NCI-H345 (cell line): ENCODE measurements at places on chromosomes 1 and 21.

- no peak for DNase-seq
Measured at GRCh38 chr21:17343055-17343454, 169.8 kb upstream of the CXADR start.

- DNase-seq: no peak
Measured at GRCh38 chr1:228034954-228035837, 28.4 kb downstream of the WNT3A start.

DNA sequence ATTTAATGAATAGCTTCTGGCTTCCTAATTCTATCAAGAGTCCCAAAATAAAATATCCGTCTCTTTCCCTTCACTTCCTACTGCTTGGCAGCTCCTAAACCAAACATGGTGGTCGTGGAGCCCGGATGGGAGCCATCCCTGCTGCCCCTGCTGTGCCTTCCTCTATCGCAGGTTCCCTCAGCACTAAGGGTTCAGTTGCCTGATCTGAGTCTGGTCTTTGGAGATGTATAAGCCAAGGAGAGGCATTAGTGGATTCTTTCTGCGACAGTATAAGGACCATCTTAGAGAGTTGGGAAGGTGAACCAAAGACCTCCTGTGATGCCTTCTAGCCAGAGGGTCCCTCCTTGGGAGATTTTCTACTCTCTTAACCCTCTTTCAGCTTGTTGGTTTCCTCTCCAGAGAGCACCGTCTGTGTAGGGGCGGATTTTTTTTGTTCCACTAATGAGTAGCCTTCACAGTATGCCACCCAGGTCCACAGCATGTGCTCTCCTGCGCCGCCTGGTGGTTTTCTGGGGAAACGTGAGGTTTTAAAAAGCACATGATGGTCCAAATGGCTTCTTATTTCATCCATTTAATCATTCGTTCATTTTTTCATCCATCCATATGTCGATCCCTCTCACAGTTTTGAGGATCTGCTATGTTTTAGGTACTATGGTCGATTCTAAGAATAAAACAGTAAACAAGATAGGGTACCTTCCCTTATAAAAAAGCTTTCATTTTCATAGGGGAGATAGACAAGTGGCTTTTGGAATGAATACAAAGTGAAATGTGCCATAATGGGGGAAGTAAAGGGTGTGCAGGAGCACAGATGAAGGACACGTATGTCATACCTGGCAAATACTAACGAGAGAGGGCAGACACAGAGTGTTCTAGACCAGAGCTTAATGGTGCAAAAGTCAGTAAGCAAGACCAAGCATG lies 71.0 kb downstream of the NFASC start:
- DNase-seq: peak; percentile 58

DNA sequence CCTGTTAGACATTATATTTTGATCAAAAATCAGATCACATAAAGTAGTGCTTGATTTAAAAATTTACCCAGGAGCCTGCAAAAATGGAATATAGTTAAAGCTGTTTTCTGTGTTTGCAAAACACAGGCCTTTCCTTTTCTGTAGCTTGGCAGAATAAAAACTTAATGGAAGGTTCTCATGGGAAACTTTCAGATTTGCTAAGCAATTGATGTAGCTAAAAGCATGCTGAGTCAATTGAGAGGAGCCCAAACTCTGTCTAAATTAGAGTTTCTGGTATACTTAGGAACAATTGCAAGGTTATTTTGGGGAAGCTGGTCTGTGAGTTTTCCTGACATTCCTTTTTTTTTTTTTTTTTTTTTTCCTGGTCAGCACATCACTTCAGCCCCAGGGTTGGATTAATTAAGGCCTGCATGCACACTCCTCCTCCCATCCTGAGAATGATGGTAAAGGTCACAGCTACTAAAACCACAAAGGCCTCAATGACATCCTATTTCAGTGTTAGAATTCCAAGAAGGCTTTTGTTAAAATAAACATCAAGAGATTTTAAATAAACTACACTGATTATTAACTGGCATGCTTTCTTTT lies 608.7 kb downstream of the PLPP3 start:
- no peak for DNase-seq

DNA sequence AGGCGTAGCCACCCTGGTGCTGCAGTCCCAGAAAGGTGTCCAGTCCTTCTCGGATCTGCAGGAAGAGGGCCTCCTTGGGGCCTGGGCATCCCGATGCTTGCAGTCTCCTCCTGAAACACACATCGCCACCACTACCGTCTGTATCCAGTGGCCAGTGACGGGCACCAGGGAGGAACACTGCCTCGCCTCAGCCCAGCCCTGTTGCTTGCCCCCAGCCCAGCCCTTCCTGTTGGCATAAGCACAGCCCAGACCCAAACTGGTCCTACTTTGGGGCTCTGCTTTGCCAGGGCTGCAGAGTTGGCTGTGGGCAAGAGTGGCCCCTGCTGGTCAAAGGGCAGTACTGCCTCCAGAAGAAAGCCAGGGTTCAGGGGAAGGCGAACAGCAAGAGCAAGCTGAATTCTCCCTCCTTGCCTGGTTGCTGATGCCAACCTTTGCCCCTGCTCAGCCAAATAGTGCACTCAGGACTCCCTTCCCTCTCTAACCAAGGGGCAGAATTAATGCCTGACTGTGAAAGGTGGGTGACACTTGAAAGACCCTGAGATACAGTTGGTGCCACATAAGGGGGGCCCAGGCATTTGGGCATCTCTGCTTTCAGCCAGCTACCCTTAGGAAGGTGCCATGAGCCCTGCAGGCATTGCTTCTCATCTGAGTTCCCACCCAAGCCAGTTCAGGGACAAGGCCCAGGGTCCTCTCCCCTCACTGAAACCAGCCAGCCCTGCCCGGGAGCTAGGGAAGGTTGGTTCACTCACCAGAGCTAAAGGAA lies 11.1 kb upstream of the ARHGEF2 start:
- DNase-seq: peak; percentile 90

DNA sequence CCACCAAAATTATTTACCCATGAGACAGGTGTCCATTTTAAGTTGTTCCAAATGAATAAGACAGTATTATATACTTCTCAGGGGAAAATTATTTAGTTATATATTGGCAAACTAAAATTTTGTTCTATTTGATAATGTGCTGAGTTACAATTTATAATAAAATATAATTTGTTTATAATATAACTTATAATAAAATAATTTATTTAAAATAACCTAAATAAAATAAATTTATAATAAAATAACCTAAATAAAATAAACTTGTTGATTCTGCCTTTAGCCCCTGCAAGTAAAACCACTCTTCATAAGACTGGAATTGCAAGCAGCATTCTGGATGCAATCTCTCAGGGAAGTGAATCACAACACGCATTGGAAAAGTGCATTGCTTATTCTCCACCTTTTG lies 69.6 kb downstream of the RAVER2 start:
- no peak for DNase-seq

- DNase-seq: no peak
Measured at GRCh38 chr1:35201631-35202030, 8.7 kb upstream of the SFPQ start.
